ENCODE measurements at places on chromosomes 4 and X.

- H3K4me1 ChIP-seq: peaks cover 21% of the 10 kb centered on the region
- no peaks in the 10 kb centered on the region for H3K27me3 ChIP-seq
- DNase-seq: no peak
- H3K4me3 ChIP-seq: peak overlapping the region; percentile 39
- peak overlapping the region; percentile 73 for H3K27ac ChIP-seq
Measured at GRCh38 chr4:39353478-39354253, 12.5 kb downstream of the RFC1 start.

GRCh38 chr4:57184378-57185029 lies 74.3 kb upstream of the IGFBP7 start:
- no peak overlapping the region for H3K27ac ChIP-seq
- no peaks in the 10 kb centered on the region for H3K36me3 ChIP-seq
- no peaks in the 10 kb centered on the region for H3K27me3 ChIP-seq
- no peak for DNase-seq

DNA sequence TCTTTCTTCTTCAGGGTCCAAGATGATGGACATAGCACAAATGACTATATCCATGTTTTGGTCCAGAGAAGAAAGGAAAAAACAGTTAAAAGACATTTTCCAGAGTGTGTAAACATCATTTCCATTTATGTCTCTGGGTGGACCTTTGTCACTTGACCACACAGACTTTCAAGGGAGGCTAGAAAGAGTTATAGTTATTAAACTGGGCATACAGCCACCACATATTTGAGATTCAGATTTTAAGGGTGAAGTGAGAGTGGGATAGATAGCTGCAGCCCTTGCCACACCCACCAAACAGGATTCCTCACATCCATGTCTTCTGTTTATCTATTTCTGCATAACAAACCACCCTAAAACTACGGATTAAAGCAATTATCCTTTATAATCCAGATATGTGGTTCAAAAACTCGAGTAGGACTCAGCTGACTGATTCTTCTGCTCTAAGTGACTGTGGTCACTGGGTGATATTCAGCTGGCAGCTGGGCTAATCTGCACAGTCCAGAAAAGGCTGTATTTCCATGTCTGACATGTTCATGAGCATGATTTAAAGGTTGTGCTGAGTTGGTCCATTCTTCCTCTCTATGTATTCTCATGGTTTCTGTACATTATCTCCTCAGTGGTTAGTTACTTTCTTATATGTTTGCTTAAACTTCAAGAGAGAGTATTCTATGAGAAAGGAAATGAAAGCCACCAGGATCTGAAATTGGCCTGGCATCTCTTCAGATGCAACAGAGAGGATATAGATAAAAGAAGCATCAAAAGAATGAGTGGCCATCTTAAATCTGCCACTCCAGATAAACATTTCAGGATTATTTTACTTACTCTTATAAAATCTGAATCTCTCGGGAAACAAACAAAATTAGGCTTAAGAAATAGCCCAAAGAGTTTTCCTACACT lies 459.8 kb upstream of the CTSO start:
- H3K27ac ChIP-seq: no peak overlapping the region
- no peaks in the 10 kb centered on the region for H3K36me3 ChIP-seq
- H3K4me3 ChIP-seq: no peak overlapping the region
- no peaks in the 10 kb centered on the region for H3K27me3 ChIP-seq
- DNase-seq: no peak

DNA sequence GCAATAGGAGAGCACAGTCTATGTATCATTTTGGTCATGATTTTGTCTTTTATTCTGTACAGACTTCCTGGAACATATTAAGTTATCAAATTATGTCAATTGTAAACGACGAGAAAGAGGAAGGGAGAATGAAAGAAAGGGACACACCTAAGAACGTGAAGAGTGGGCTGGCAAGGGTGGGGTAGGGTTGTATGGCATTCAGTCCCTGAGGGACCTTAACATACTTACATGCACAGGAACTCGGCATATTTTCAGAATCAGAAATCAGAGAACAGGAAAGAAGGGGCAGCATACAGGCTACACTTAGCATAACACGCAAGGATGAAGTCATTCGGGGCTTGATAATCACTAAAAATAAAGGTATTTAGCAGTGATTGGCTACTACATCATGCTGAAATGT lies 1375.0 kb upstream of the ADGRL3 start:
- no peaks in the 10 kb centered on the region for H3K27me3 ChIP-seq
- no peak overlapping the region for H3K4me3 ChIP-seq
- H3K4me1 ChIP-seq: no peaks in the 10 kb centered on the region

DNA sequence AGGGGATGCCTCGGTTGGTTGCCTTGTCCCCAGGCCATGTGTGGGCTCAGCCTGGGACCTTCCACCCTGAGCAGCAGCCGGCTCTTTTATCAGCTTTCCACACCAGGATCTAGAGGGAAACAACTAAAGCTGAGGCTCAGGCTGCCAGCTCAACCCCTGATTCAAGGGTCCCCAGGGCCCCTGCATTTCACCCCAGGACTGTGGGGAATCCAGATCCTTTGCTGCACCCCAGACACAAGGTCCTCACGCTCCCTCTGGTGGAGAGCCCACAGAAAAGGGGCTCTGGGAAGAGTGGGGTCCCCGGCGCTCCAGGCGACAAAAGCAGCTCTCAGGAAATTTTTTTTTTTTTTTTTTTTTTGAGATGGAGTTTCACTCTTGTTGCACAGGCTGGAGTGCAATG lies 64.3 kb downstream of the ZFYVE28 start:
- DNase-seq: peak; percentile 55
- no peaks in the 10 kb centered on the region for H3K27me3 ChIP-seq
- no peaks in the 10 kb centered on the region for H3K4me1 ChIP-seq
- no peaks in the 10 kb centered on the region for H3K36me3 ChIP-seq
